HepG2 (cell line): ENCODE measurements at places on chromosomes 1 and 21.
A peak's percentile ranks its signal among the peaks of the same experiment; 100 is the strongest.

DNA sequence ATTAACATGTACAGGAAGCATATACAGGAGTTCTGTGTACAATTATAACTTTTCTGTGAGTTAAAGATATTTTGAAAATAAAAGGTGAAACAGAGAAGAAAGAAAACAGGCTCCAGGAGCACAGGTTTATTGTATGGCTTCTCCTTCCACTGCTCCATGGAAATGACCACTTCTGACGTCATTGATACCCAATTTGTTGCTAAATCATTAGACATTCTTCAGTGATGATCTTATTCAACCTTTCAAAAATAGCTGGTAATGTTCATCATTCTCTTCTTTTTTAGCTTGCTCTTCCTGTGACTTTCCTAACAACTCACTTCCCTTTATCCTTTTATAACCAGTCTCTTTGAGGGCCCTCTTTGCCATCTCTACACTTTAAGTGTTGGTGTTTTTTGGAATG, 77.8 kb downstream of the KCNK2 start:
- no peak for DNase-seq

GRCh38 chr1:155962599-155963211, 15.6 kb downstream of the ARHGEF2 start:
- DNase-seq: no peak

GRCh38 chr1:31529999-31530684, 46.2 kb upstream of the TINAGL1 start:
- no peak for DNase-seq

DNA sequence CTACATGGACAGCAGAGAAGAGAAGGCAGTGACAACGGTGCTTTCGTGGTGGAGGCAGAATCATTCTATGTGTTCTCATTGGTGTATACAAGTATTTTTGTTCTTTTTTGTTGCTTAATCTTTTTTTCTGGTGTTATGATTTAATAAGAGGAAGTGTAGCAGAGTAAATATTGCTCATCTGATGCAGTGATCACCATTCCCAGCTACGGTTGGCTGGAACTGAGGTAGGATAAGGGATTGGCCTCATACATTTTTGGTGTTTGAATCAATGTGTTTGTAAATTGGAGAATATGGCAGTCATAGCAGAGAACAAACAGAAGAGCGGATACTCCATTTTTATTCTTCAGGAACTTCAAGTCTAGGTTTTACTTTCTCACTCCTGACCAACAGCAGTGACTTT, 76.6 kb downstream of the UBE2U start:
- DNase-seq: no peak

- no peak for DNase-seq
These were observed 44.9 kb downstream of the TRAPPC10 start for GRCh38 chr21:44057055-44057454.

DNA sequence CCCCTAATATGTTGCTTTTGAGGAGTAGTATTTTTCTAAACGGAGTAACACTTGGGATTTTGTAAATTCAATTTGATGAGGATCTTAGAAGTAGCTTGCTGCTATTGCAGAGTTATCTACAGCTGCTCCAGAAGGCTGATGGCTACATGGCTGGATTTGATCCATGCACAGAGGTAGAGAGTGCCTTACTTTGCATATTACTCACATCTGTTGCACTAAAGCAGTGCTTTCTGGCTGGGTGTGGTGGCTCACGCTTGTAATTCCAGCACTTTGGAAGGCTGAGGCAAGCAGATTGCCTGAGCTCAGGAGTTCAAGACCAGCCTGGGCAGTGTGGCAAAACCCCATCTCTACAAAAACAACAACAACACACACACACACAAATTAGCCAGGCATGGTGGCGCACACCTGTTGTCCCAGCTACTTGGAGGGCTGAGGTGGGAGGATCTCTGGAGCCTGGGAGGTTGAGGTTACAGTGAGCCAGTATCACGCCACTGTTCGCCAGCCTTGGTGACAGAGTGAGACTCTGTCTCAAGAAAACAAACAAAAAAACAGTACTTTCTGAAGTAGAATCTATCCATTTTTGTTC, 24.6 kb downstream of the RALGPS2 start:
- no peak for DNase-seq

GRCh38 chr1:192709544-192709943, 73.6 kb downstream of the RGS13 start:
- DNase-seq: peak; percentile 87

DNA sequence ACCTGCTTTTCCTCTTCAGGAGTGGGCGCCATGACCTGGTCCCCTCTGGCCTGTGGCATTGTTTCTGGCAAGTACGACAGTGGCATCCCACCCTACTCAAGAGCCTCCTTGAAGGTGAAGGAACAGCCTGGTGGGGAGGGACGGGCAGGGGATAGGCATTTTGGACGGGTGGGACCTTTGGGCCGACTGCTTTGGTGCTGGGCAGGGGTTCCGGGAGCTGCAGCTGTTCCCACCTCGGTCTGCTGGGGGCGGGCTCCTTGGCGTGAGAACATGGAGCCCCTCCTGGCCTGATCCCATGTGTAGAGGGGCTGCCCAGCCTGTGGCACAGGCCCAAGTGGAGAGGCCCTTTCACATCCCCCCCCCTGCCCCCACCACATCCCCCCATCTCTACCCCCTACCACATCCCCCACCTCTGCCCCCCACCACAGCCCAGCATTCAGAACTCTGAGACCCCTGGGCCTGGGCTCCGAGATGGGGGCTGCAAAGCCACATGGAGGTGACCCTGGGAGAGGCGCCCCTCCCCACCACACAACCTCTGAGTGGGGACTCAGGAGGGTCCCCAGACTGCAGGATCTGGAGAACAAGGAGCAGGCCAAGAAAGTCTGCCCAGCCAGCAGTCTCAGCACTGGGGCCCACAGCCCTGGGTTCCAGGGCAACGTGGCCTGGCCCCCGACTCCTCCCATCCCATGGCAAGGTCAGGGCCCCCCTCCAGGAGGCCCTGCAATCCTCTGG, 50.0 kb downstream of the KCNAB2 start:
- no peak for DNase-seq

GRCh38 chr1:247435030-247435758, 19.2 kb downstream of the NLRP3 start:
- DNase-seq: no peak
